ENCODE measurements at places on chromosomes 5 and 9. TPM values are rescaled to one million over a fixed set of nuclear protein-coding genes. Genes with fewer than 3 reads are reported as not detected.
A peak's percentile ranks its signal among the peaks of the same experiment; 100 is the strongest.

DNA sequence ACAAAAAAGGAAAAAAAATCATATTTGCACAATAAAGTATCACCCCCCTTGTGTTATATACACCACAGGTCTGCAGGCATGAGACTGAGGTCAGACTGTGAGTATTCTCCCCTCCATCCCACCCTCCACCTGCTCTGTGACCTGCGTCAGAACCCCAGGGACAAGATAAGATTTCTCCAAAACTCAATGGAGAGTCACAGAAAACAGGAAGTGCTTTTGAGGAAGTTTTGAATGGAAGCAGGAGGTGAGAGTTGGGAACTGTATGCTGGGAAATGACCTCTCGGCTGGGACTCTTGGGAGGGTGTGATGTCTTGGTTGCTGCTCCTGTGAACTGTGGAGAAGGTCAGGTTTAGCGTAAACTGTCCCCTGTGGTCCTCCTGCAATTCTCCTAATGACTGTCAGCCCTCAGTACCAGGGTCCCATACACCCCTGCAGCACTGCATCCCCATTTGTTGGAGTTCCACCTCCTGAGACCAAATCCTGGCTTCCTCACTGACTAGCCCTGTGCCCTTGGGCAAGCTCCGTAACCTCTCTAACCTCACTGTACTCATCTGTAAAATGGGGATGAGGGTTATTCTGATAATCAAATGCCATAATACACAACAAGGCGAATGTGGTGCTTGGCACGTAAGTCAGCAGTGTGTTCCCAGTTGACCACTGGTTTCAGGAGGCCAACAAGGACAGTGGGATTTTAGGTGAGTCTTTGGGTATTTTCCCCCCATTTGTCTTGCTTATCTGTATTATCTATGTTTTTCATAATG, 6.9 kb upstream of the CTSL start:
- DNase-seq: no peak

DNA sequence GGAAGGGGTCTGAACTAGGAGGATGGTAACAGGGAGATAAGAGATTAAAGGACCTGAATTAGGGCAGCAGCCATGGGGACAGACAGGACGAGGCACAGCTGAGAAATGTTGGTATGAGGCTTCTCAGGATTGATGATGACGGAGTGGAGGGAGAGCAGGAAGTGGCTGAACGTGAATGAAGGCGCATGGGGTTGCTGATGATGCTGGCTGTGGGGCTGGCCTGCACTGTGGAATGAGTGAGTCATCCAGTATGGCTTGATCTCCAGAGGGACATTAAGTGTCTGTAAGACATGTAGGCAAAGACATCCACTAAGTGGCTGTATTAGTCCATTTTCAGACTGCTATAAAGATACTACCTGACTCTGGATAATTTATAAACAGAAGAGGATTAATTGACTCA, 256.4 kb downstream of the ICE1 start:
- DNase-seq: peak; percentile 22

- no peak for DNase-seq
Observed at GRCh38 chr9:125142560-125143376, 560 bp downstream of the SCAI start.

- DNase-seq: peak; percentile 15
Observed at GRCh38 chr5:55234121-55234700, 803 bp upstream of the CCNO start.

GRCh38 chr5:9363449-9363848, 182.4 kb downstream of the SEMA5A start:
- DNase-seq: no peak

GRCh38 chr5:31614151-31615020, 24.5 kb upstream of the PDZD2 start:
- DNase-seq: no peak

DNA sequence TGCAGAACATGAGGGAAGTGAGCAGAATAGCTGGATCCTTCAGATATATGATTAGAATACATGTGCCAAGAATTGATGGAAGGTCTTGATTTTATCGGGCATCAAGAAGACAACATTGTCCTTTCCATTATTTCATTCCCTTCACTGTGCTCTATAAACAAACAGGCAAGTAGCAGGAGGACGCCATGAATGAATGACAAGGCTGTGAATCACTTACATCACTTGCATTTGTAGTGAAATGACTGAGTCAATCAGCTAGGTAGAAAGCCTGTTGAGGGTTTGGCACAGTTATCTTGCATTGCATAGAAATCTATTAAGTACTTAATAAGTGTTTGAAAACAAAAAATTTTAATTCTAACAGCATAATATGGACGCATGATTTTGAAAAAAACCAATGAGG, 548.8 kb upstream of the IZUMO3 start:
- no peak for DNase-seq

GRCh38 chr9:23464275-23464674, 361.8 kb downstream of the ELAVL2 start:
- no peak for DNase-seq

DNA sequence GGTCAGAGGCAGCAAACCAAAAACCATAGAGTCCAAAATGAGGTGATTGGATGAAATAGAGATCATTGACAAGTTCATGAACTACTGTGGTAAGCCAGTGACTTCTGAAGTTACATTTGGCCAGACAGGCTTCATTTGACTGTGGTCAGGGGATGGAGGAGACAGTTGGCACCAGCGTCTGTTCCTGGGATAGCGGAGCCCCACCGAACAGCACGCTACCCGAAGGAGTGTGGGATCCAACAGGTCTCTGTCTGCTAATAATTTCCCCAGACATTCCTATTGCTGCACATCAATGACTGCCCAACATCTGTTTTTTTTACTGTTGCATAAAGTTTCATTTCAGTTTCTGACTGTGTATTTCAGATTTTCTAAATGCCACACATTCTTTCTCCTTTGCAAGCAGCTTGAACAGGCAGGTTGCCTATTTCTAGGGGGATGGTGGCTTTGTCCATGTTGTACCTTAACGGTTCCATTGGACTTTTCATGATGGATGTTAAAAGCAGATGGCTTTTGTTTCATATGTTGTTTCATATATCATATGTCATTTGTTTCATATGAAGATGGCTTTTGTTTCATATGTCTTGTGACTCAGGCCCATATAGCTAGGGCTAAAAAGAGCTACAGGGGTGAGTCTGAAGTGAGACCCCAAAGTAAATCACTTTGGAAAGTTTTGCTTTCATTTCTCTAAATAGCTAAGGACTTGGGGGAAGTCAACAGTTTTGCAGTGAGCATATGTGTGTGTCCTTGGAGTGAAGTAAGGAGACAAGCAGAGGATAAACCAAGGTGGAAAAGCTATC, 180.8 kb downstream of the GOLPH3 start:
- DNase-seq: no peak

DNA sequence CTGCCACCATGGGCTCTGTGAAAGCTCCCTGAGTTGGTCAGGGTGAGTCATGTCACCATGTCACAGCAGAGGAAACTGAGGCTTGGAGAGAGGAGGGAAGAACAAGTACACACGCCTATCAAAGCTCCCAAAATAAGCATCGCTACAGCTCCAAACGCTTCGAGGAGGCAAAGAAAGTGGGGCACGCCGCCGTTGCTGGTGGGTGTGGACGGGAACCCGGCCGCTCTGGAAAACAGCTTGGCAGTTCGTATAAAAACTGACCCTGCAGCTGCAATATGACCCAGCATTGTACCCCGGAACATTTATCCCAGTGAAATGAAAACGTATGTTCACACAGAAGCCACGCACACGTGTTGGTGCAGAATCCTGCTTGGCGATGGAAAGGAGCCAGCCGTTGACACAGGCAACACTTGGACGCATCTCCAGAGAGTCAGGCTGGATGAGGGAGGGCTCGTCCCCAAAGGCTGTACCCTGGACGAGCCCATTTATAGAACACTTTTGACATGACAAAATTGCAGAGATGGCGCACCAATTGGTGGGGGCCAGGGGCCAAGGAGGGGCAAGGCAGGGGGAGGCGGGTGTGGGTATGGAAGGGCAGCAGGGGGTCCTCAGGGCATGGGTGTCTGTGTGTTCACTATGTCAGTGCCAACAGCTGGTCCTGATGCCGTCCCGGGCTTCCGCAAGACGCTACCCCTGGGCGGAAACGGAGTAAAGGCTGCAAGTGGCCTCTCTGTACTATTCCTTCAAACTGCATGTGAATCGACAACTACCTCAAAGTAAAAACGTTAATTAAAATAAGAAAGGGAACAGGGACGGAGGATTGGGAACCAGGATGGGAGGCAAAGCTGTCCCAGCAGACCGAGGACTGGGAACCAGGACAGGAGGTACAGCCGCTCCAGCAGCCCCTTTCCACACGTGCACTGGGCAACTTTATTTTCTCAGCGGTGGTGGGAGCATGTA, 173.0 kb downstream of the OLFM1 start:
- DNase-seq: no peak

DNA sequence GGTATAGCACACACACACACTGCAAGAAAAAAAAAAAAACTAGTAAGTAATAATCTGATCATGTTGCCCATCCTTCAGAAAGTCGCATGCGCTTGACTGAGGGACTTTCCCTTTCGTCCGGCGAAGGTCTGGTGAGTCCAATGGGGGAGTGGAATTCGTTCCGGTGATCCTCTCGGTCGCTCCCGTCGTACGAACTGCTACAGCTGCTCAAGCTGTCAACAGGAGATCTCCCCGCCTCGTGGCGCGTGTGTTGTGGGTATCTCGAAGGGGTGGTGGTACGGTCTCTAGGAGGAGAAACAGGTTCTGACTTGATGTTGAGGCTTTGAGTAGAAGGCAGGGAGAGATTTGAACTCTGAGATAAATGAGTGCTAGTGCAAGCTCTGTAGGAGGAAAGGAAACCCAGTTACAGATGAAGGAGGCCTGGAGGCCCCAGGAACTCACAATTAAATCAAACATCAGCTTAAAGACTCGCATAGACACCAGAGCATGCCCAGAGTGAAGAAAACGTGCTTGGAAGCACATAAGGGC, 160.4 kb downstream of the MEF2C start:
- DNase-seq: peak; percentile 14

DNA sequence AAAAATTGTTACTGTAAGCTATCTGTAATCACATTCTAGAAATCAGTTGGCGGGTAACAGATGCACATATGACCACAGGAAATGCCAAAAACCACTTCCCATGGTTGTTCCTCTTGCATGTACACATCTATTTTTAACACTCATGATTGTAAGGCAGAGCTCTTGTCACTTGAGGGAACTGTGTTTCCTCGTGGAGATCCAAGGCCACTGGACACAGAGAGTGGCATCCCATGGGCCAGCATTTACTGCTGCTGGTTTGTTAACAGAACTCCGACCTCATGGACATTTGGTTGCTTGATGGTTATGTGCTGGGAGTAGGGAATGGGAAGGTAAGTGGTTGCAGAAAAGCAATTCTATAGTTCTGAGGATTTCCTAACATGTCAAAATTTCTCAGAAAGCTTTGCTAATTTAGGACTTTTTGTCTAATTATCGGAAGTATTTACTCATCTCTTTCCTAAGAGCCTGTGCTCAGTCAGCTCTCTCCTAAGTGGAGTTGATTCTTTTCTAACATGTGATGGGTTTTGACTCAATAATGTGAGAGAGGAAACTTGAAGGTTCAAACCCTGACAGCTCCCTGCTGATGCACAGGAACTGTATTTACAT, 202.0 kb upstream of the NR3C1 start:
- DNase-seq: no peak

DNA sequence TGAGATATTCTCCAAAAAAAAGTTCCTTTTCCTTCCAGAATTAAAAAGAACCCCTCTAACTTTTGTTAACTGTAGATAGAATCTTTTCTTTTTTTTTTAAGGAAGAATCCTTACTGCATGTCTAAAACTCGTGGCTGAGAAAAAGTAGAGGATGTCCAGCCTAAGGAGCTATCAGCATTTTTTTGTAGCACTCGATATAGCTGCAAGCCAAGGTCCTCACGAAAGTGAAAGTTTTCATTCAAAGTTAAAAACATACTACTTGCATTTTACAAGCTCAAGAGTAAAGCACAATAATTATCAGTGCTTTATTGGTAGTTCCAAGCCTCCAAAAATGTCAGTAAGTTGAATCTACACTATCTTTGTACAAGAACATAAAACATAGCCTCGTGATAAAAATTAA, 28.7 kb upstream of the ZSWIM6 start:
- no peak for DNase-seq

GRCh38 chr5:149434162-149435014, 55.3 kb upstream of the IL17B start:
- no peak for DNase-seq

GRCh38 chr5:40569546-40570270, 110.0 kb upstream of the PTGER4 start:
- no peak for DNase-seq

- DNase-seq: no peak
Observed at GRCh38 chr5:62306323-62306895, 403 bp downstream of the KIF2A start.

GRCh38 chr5:59584858-59585846, 308.4 kb downstream of the PDE4D start:
- no peak for DNase-seq

GRCh38 chr9:703392-703791, 138.1 kb upstream of the DMRT1 start:
- no peak for DNase-seq

DNA sequence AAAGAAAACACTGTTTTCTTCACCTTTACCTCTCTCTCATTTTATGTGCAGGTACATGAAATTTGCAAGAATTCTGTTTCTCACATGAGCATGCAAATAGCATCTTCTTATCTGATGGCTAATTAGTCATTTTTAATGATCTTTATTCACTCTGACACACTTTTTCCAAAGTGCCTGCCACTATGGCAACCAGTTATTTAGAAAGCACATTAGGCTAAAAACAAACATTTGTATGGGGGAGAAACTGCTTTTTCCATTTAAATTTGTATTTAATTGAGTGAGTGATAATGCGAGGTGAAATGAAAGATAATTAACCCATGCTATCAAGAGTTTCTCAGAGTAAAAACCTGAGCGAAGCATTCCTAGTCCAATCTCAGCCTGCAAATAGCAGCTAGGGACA, 365.0 kb downstream of the MAT2B start:
- no peak for DNase-seq

DNA sequence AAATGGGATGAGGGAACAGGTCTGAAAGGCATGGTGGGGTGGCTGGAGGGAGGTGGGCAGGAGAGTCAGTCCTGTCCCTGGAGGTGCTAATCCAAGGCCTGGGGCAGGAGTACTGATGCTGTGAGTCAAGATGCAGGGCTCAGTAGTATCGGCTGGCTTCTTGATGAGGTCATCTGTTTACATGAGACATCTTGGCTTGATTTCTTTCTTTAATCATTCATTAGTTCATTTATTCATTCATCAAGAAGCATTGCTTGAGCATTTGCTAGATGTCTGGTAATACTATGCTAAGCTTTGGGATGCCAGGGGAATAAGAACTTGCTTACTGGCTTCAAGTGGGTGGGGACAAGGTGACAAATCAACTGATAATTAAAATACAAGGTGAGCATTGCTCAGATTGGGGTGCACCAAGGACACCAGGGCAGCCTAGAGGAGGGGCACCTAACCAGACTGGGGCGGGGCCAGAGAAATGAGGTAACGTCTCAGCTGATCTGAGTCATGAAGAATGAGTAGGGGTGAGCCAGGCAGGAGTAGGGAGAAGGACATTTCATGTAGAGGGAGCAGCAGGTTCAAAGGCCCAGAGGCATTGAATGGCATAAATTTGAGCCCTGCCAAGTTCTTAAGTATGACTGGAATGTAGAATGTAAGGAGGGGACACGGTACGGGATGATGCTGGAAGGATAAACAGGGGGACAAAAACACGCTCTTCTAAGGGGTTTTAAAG, 88.8 kb downstream of the EGFLAM start:
- DNase-seq: no peak

GPBP1 gene
- 47.4 TPM for total RNA-seq

PDE6A gene
- total RNA-seq: 0.22 TPM

LCN1 gene
- not detected for total RNA-seq

FOXD4L5 gene
- 0.08 TPM for total RNA-seq

HTR4 gene
- total RNA-seq: 0.99 TPM

MARCHF3 gene
- 35.7 TPM for total RNA-seq

Data from left ventricle myocardium inferior (tissue), 1 donor.